Ureter (tissue), 1 donor: ENCODE measurements at places on chromosomes 7 and 10. TPM values are rescaled to one million over a fixed set of nuclear protein-coding genes. Genes with fewer than 3 reads are reported as not detected.

PNLIPRP2 gene
- total RNA-seq, result not detected

COL1A2 gene
- 231 TPM for total RNA-seq

NOC3L gene
- total RNA-seq, result 27.9 TPM

COPS6 gene
- 121 TPM for total RNA-seq

FAM24B gene
- total RNA-seq, result 6.4 TPM

GRCh38 chr7:121515630-121516401, 119.7 kb upstream of the FAM3C start:
- no peak for DNase-seq

GRCh38 chr7:154353355-154353767, 301.2 kb downstream of the DPP6 start:
- DNase-seq, result no peak

- no peak for DNase-seq
Observed at GRCh38 chr10:48656914-48657305, 27.8 kb upstream of the WDFY4 start.

DNA sequence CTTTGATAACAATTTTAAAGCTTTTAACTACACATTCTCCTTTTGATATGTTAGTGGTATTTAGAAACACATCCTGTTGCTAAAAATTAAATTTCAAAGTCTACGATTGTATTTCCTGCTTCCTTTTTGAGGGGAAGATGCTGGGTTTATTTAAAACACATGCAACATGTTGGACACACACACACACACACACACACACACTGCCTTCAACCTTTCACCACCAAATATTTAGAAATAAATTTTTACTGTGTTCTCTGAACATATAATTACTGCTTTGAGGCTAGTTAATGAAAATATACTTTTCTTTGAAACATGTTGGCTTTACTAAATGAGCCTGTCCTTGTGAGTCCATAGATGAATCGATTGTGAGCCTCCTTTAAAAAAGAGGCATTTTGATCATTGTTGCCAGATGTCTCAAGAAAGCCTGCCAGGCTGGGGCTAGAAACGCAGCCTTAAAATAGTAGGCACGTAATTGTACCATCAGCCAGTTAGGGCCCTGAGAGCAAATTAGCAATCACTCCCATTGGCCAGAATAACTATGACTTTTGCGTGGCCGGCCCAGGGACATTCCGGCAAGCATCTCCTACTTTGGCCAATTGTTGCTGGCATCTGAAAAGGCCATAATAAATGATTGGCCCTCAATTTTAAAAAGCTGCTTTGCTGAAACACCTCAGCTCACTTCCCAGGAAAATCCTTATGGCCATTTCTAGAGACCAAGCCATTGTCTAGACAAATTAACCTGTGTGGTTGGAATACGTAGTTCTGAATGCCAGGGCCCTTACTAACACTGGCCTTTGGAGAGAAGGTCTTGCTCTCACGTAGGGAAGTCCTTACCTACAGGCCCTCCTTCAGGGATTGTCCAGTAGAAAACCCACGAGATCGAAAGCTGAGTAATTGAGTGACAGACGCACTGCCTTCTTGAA, 9.9 kb upstream of the TEX36 start:
- DNase-seq, result no peak

- no peak for DNase-seq
Observed at GRCh38 chr10:132610071-132610701, 72.6 kb downstream of the INPP5A start.

DNA sequence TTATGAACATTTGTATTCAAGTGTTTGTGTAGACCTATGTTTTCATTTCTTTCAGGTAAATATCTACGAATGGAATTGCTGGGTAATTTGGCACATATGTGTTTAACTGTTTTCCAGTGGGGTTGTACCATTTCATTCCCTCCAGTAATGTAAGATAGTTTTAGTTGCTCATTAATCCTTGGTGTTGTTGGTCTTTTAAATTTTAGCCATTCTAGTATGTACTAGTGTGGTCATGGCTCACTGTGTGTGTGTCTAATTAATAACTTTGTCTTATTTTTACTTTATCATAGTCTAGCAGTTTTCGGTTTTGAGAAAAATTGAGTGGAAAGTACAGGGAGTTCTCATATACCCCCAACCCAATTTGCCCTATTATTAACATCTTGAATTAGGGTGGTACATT, 278.8 kb downstream of the CAMK1D start:
- DNase-seq, result no peak

- DNase-seq, result no peak
Observed at GRCh38 chr7:151514461-151515275, 5.0 kb downstream of the RHEB start.
